ENCODE measurements at places on chromosomes 2 and 18.

- no peak for DNase-seq
These were observed 21.7 kb downstream of the REV1 start for GRCh38 chr2:99468155-99468554.

- no peak for DNase-seq
These were observed 68.9 kb downstream of the VAPA start for GRCh38 chr18:9982711-9983110.

GRCh38 chr18:54952026-54952425 lies 7.2 kb downstream of the CCDC68 start:
- DNase-seq = no peak

DNA sequence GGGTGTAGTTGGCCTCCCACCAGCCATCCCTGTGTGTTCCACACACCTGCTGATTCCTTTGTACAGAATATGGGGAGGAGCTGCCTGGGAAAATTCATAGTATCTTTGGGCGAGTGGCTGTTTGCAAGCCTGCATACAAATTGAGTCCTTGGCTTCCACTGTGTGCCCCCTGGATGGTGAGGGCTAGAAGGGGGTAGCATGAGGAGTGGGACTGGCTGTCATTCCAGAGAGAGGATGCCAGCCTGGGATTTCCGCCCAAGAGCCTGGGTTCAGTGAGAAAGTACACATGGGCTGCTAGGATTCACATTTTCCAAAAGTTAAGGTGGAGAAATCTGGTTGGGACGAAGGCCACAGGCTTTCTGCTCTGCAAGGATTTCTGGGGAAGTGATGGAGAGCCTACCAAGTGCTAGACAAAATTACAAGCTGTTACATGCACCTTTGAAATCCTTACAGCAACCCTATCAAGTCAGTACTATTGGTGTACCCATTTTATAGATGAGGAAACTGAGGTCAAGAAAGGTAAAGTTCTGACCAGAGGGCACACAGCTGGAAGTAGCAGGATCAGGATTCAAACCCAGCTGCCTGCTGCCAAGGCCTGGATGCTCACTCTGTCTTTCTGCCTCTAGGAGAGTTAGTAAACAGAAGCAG lies 606 bp upstream of the TOGARAM2 start:
- no peak for DNase-seq

DNA sequence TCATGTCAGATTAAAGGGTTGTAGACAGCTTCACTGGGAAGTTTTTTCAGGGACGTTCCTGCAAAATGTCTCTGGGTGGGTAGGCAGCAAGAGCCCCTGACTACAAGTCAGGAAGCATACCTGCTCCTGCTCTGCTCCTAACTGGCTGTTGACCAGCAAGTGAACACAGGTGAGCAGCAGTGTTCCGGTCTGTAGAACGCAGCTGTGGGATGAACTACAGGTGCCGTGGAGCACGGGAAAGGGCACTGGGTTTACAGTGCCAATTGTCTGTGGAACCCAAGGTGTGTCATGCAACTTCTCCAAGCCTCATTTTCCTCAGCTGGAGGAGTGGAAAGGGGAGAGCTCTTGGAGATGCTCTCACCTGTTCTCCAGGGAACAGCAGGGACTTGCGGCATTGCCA lies 6.6 kb downstream of the ASB18 start:
- DNase-seq = no peak

DNA sequence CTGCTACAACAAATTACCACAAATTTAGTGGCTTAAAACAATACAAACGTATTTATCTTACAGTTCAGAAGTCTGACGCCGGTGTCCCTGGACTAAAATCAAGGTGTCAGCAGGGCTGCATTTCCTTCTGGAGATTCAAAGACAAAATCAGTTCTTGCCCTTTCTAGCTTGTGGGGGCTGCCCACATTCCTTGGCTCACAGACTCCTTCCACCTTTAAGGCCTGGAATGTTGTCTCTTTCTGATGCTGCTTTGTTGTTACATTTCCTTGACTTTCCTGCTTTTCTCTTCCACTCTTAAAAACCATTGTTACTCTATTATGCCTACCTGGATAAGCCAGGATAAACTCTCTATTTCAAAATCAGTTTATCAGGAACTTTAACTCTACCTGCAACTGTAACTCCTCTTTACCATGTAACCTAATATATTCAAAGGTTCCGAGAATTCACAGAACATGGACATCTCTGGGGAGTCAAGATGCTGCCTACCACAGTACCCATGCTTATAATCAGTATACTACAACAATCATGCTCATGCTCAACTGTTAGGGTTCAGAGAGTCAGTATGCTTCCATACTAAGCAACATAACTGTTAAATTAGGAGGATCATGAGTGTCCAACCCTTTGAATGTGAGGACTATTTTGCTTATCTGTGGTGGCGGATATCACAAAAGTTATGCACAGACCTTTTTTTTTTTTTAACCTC lies 27.4 kb downstream of the YES1 start:
- DNase-seq = no peak

GRCh38 chr2:223313101-223313500 lies 261.1 kb downstream of the KCNE4 start:
- no peak for DNase-seq

GRCh38 chr2:163187995-163188655 lies 349.6 kb upstream of the KCNH7 start:
- no peak for DNase-seq

- DNase-seq = no peak
These were observed 34.0 kb downstream of the PIGN start for GRCh38 chr18:62152844-62153243.

GRCh38 chr18:49175071-49175470 lies 224.3 kb upstream of the SMAD7 start:
- DNase-seq = no peak

DNA sequence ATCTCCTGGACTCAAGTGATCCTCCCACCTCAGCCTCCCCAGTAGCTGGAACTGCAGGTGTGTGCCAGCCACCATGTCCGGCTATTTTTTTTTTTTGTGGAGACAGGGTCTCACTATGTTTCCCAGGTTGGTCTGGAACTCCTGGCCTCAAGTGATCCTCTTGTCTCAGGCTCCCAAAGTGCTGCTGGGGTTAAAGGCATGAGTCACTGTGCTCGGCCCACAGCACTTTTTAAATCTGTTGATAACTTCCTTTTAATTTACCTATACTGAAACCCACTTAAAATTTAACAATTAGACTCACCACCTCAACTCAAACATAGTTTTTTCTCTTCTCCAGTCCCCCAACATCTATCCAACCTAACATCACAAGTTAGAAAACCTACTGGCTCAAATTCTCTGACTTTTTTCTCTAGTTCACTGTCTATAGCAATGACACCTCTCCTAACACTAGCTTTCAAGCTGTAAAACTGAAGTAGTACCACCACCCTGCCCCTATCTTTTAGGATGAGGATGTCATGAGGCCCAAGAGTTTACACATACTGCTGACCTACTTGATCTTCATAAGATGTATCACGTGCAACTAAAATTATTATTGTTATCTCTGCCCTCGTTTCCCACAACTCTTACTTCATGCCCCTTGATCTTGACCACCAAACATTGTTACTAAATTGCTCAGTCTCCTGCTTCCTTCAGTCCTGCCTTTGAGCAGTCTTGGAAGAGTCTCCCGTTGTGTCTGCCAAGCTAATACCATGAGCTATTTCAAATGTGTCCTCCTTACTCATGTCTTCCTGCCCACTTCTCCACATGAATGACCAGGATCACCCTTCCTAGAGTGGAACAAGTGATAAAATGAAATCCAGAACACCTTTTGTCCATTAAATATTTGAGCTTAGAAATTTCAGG lies 142.3 kb upstream of the ZFP36L2 start:
- DNase-seq = no peak

- peak; percentile 75 for DNase-seq
These were observed 365 bp downstream of the CUL3 start for GRCh38 chr2:224584785-224585210.

DNA sequence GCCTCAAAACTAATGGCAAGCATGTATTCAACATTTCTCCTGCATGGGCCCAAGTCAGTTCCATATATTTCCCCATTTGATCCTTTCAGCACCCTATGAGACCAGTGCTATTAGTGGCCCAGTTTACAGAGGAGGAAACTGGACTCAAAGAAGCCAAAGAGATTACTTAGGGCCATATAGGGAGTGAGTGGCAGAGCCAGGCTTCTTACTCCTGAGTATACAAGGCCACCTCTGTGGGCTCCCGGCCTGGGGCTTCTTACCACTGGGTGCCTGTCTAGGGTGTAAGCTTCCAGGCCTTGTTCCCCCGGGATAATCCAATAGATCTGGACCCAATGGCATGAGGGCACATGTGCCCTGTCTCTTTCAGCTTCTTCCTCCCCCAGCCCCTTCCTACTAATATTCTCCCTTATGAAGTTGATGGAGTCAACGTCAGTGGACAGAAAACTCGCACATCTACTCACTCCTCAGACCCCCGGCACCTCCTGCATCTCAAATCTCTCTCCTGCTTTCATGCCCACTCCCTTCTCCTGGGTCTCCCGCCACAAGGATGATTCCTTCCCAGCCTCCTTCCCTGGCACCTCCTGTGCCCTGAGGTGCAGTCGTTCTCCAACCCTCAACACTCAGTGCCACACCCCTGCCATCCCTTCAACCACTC lies 222.6 kb downstream of the ANAPC1 start:
- DNase-seq = no peak

DNA sequence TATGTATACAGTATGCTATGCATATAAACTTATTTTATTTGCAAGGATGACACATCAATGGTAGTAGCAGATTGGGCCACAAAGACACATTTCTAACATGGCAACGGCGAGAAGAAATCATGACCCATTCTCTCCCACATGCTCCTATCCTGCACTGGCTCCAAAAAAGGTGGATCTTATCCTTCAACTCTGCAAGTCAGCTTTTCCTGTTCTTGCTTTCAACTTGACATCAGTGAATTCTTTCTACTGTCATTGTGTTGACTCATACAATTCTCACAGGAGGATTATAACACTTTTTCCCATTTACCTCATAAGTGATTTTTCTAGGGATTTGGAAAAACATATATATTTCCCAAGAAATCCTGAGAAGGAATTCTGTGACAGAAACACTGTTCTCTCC lies 53.1 kb downstream of the ACVR1 start:
- no peak for DNase-seq

GRCh38 chr2:32594573-32594972 lies 33.3 kb upstream of the TTC27 start:
- DNase-seq = no peak

DNA sequence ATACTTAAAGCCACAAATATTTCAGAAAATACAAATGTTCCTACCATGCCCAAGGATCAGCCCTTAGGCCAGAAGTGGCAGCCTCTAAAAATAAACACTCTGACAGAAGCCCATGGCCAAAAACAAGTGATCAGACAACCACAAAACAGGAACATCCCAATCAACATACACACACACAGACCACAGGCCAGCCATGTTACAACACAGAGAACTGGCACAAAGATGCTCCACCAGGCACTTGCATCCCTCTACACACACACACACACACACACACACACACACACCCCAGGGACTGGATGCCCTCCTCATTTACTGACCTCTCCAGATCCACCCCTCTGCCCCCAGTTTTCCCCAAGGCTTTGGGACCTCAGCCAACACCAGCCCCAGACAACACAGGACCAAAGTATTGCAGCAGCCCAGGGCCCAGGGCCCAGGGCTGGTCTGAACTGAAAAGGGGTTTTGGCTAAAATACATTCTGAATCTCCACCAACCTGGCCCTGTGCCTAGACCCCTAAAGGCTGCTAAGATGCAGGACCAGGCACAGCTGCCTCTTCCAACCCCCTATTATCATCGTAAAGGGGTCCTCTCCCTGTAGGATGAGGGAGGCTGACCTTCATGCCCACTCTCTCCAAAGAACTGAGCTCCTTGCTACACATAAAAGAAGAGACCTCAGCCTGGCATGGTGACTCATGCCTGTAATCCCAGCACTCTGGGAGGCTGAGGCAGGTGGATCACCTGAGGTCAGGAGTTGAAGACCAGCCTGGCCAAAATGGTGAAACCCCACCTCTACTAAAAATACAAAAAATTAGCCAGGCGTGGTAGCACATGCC lies 151.4 kb downstream of the TNS1 start:
- no peak for DNase-seq

DNA sequence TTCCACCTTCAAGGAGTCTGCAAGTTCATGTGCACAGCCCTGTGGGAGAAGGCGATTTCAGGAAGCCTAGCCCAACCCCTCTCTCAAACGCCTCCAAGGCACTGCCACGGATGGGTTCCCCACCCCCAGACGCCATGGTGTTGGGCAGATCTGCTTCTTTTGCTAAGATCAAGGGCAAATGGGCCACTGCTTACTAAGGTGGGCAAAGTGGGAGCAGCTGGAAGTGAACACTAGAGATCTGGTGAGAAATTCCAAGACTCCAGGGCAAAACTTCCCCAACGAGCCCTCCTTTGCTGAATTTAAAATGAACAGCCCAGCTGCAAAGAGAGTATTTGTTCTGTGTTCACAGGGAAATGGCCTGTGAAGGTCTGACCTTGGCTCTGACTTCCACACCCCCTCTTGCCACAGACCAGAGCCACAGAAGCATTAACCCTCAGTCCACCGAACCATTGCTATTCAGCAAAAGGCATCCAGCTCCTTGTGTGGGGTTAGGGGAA lies 45.1 kb upstream of the ZBTB7C start:
- DNase-seq = no peak

DNA sequence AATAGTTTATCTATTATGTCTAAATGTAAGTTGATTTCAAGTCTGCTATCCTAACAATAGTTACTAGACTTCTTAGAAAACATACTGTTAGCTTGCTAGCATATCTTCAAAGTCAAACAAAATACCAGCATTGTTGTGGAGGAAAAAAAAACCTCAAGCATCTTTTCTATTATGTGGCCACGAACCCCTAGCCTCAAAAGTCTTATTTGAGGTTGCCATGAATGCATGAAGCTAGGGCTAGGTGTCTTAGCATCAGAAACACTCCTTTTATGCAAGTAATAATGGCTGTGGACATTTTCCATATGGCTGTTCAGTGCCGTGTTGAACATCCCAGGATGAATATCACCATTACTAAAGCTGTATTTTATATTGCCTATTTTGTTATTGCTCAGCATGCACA lies 86.6 kb upstream of the OTX1 start:
- DNase-seq = no peak

- no peak for DNase-seq
These were observed 34.1 kb downstream of the ITGB1BP1 start for GRCh38 chr2:9388950-9389911.

GRCh38 chr2:226970362-226970761 lies 134.5 kb downstream of the RHBDD1 start:
- DNase-seq = no peak

- DNase-seq = no peak
These were observed 68.8 kb upstream of the SPTBN1 start for GRCh38 chr2:54387059-54387991.

Data from stimulated activated CD4-positive, alpha-beta T cell treated with anti-CD3 and anti-CD28 coated beads, Interleukin-15, amount 100 ng/mL, for 24 hours (primary cell).